ENCODE measurements at places on chromosomes 5 and 9.
A peak's percentile ranks its signal among the peaks of the same experiment; 100 is the strongest.

DNA sequence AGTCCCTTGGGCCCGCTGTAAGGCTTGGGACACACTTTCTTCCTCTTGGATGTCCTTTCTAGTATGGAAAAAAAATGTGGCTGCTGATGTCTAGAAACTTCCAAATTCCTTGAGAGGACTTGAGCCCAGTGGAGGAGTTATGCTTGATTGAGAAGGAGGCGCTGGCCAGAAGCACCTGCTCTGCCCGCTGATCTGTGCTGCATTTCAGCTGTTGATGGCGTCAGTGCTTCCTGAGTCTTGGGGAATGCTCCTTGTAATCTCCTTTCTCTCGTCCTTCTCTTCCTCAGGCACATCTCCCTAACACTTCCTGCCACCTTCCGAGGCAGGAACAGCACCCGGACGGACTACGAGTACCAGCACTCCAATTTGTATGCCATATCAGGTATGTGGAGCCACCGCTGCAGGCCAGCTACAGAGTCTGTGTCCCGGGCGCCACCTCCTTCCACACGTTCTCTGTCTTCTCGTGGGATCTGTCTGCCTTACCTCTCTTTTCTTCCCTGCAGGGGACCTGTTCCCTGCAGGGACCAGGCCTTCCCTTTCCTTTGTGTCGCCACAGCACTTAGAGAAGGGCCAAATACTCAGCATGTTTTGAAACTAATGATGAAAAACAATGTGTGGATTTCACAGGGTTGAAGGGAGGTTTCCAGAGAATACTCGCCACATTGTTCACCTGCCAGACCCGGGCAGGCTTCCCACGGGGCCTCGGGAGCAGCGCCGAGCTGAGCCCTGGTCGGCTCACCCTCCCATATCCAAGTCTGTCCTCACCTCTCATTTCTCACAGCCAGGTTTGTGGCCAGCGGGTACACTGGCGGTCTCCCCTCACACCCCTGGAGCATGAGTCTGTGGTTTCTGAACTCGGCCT lies 95.2 kb downstream of the MVB12B start:
- DNase-seq = no peak

GRCh38 chr5:167320019-167320418 lies 971.4 kb upstream of the WWC1 start:
- no peak for DNase-seq

- no peak for DNase-seq
Measured at GRCh38 chr5:16518606-16519005, 53.0 kb upstream of the ZNF622 start.

DNA sequence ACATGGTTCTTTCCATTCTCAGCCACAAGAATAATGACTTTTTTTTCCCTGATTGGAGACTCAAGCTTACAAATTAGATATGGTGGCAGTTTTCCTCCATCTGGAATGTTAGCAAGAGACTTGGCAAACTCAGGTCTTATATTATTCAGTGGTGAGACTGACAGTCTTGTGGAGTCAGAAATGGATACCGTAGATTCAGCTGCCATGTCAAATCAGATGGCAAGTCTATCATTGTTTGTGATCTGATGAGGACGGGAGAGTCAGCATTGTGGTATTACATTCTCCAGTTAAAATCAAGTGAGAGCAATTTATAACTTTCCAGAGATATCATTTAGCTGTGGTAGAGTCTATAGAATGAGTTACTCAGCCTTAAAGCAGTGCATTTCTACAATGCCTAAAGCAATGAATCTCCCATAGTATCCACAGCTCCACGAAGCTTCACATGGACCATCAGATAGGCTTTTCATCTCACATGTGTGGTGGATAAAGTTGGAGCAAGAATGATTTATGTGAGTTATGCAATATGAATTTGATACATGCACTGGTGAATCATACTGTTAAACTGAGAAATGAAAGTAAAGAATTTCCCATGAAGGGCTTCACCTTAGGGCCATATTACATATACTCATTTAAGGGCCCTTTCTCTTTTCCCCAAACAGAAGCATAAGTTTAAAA lies 430.6 kb downstream of the ZNF608 start:
- DNase-seq = no peak

- peak; percentile 39 for DNase-seq
Measured at GRCh38 chr9:17116400-17116837, 18.4 kb upstream of the CNTLN start.

GRCh38 chr5:115949096-115949495 lies 13.2 kb upstream of the LVRN start:
- DNase-seq = no peak

DNA sequence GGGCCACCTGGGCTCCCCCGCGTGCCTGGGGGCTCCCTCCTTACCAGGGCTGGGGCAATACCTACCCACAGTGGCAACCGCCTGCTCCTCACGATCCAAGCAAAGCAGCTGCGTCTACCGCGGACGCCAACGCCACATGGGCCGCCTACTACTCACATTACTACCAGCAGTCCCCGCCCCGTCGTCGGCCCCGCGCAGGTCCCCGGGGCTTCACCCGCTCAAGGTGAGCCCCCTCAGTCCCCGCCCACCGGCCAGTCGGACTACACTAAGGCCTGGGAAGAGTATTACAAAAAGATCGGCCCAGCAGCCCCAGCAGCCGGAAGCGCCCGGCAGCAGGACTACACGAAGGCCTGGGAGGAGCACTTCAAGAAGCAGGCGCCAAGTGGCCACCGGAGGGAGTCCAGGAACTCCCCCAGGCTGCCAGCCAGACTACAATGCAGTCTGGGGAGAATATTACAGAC lies 106.0 kb upstream of the MTAP start:
- DNase-seq = no peak

DNA sequence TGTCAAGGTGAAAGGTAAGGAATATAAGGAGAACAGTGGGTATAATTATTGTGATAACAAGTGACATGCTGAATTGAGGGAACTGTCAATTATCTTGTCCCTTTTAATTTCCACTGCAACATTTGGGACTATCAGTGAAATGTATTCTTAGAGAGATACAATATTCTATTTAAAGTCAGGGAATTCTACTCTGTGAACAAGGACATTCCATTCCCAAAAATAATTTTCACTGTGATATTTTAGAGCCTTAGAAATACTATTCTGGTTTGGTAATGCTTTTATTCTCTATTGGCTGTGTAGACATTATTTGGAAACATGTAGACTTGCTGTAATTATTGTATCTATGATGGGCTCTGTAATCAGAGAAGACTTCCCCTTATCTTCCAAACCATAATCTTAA lies 248.0 kb upstream of the PCSK5 start:
- no peak for DNase-seq

- no peak for DNase-seq
Measured at GRCh38 chr5:158786390-158786789, 313.3 kb downstream of the EBF1 start.

DNA sequence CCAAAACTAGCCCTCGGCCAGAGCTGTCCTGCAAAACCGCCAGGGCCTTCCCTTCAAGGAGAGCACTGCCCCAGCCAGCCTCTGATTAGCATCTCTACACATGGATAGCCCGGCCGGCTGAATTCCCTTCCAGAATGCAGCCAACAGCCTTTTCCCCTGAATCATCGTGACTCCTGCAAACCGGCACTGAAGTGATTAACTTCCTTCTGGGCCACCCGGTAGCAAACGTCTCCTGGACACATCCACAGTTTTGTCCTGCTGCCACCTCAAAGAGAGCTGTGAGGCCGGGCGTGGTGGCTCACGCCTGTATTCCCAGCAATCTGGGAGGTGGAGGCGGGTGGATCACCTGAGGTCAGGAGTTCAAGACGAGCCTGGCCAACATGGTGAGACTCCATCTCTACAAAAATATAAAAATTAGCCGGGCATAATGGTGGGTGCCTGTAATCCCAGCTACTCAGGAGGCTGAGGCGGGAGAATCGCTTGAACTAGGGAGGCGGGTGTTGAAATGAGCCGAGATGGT lies 21.1 kb upstream of the EEIG1 start:
- DNase-seq = no peak

DNA sequence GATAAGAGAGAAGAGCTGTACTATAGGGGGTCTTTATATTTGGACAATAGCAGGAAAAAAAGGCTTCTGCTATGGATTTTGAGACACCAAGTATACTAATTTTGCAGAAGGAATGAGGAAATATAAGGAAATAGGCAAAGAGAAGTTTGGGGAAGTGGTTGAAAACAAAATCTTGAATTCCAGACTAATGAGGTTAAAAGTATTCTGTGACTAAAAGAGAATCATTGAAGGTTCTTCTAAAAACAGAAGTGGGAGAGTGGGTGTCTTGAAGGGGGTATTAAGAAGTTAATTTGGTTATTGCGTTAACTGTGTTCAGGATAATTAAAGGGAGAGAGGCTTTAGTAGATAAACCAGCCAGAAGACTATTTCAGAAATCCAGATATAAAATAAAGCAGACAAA lies 148.7 kb downstream of the RFK start:
- DNase-seq = no peak

DNA sequence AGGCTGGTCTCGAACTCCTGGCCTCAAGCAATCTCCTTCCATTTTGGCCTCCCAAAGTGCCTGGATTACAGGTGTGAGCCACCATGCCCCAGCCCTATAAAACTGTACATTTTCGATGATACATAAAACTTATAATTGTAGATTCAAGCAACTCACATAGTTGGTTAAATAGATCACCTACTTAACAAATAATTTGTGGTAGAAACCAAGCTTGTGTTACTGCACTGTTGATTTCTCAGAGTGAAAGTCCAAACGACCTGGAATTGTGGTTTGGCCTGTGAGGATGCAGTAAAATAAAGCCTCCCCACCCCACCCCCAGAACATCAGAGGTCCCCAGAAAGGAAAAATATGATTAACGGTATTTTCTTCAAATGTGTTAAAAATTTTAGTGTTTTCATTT lies 92.7 kb downstream of the TRIO start:
- DNase-seq = no peak

DNA sequence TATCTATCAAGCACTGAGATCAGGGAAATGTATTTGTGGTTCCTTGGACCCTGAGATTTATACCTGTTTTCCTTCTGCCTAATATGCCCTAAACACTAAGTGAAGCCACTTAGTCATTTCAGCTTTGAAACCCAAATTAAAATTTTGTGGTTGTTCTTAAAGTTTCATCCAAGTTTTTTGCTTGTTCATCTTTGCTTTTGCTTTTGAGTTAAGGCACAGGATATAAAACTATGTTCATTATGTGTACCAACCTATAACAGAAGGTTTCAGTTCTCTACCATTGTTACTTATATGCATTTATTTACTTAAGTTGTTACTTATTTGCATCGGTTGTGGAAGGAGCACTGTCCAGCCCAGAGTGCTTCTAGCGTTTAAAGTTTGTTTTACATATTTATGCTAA lies 382.3 kb downstream of the PTPRD start:
- no peak for DNase-seq

DNA sequence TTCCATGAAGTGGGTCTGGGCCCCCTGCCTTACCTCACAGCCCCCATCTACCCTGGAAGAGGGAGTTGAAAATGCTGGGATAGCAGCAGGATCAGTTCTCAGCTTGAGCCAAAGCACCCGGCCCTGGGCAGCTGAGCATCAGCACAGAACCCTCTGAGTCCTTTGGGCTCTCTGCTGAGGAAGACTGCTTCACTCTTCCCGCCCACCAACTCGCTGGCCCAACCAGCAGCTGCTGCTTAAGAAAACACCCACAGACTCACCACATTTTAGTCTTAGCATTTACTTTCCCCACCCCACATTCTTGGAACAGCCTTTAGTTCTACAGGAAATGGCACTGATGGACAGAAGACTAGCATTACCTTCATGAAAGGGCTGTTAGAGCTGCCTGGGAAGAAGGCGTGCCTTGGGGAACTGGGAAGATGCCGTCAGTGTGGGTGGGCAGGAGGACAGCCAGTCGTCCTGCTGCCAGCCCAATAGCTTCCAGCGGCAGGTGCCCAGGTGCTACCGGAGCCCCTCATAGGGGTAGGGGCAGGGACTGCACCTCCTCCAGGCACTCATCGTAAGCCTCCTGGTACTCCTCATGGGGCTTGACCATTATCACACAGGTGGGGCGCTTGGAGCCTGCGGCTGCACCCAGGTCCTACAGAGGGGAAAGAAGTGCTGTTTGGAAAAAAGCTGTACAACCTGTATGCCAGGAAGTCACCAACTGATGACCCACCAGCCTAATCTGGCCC lies 4.3 kb downstream of the NHP2 start:
- DNase-seq = no peak

DNA sequence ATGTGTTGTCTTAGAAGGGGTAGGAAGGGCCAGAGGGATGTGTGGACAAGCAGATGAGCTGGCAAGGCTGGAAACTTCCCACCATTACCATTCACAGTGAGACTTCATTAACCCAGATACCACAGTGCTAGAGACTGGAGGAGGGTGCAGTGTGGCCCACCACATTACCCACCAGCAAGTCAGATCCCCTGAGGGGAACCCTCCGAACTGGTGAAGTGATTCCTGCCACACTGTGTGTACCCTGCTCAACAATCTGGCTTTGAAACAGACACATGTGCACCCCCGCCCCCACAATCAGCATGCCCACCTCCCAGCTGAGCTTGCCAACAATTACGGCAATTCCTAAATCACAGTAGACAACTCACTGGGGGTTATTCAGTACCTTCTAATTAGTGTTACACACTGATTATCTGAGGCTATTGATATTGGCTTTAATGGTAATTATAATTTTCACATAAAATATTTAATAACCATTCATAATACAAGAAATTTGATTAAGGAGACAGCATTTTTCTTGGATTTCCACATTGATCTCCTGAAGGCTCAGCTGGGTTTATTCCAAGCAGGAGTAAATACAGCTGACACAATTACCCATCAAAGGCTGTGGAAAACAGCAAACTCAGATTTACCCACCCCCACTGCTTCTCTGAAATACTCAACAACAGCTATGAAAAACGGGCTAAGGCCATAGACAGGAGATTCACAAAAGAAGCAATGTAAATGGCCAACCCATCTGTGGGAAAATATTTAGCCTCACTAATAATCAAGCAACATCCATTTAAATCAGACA lies 169.3 kb upstream of the FSTL4 start:
- DNase-seq = no peak

- no peak for DNase-seq
Measured at GRCh38 chr5:61052882-61053281, 107.9 kb downstream of the NDUFAF2 start.

GRCh38 chr9:9945966-9946365 lies 666.8 kb downstream of the PTPRD start:
- no peak for DNase-seq

GRCh38 chr5:17312358-17312757 lies 94.9 kb downstream of the BASP1 start:
- DNase-seq = no peak

- no peak for DNase-seq
Measured at GRCh38 chr9:110846215-110846614, 177.6 kb downstream of the MUSK start.

- DNase-seq = no peak
Measured at GRCh38 chr9:18979367-18979766, 53.6 kb downstream of the SAXO1 start.

DNA sequence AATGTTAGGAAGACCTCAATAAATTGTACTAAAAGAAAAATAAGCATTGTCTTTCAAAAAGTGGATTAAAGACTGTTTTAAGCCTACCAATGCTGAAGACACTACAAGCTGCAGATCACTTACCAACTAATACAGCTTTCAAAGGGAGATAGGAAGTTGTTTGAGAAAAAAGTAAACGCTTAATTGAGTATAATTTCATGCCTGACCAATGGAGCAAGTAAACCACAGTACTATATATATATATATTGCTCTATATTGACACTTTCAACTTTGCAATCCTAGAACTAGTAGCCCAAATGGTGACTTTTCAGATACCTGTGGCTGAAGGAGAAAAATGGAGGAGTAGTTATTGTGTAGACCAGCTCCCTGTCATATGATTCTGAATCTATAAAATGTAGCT lies 85.7 kb downstream of the FREM1 start:
- no peak for DNase-seq

Measured in NCI-H524 treated with DMSO at 0.1 percent for 48 hours (cell line).